WTC11 (cell line): ENCODE measurements at places on chromosomes 4 and X. TPM values are rescaled to one million over a fixed set of nuclear protein-coding genes. Genes with fewer than 3 reads are reported as not detected.

DNA sequence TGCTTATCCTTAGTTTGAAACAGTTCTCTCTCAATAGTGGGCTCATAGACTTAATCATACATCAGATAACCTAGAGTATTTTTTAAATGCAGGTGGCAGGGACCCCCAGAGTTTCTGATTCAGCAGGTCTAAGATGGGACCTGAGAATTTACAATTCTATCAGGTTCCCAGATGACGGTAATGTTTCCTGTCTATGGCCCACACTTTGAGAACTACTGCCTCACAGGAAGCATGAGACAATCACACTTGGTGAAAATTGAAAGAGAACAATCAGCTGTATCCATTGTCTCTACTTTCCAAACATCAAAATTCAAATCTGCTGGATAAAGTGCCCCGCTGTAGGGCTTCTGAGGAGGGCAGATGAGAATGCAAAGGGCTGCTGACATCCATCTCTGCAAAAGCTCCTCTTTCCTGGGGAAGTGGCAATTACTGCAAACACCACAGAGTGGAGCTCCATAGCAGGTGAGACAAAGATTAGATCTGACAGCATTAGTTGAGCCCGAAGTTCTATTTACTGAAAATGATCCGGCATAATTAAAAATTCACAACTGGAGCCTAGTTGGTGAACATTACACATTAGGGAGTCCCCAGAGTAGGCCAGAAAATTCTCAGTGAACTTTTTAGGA, 187.8 kb upstream of the MBNL3 start:
- no peak overlapping the region for H3K4me3 ChIP-seq
- DNase-seq = no peak
- peaks cover 52% of the 10 kb centered on the region for H3K27me3 ChIP-seq

DNA sequence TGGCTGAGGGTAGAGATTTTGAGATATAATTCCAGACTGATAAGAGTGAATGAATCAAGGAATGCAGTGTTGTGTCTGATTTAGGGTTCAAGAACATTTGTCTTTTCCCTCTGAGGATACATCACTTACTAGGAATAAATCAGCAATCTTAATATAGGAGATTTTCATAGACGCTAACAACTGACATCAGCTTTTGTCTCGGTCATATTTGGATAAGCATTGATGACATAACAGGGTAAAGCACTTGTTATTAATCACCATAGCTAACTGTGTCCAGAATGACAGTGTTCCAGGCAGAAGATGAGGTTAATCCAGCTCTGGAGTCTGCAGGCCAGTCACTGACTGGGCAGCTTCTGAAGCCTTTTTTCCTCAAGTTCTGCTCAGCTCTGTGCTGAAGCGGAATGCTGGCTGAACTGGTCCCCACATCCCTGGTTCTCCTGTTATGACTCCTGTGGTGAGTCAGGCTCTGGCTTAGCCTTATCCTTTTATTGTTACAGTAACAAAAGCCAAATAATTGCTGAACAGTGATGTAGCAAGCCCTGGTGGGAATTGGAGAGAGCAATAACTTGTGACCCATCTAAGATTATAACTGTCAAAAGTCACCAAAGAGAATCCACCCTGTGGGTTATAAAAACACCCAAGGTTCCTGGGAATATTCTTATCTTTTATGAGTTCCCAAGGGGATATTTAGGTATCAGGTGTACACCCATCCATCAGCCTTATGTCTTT, 41.8 kb downstream of the FNIP2 start:
- H3K27ac ChIP-seq = 0 out of 2 replicates have a peak overlapping the region, but pooled peaks have one; percentile 12
- H3K4me1 ChIP-seq = peaks cover 24% of the 10 kb centered on the region
- no peaks in the 10 kb centered on the region for H3K36me3 ChIP-seq
- H3K27me3 ChIP-seq = no peaks in the 10 kb centered on the region
- no peak for DNase-seq

DNA sequence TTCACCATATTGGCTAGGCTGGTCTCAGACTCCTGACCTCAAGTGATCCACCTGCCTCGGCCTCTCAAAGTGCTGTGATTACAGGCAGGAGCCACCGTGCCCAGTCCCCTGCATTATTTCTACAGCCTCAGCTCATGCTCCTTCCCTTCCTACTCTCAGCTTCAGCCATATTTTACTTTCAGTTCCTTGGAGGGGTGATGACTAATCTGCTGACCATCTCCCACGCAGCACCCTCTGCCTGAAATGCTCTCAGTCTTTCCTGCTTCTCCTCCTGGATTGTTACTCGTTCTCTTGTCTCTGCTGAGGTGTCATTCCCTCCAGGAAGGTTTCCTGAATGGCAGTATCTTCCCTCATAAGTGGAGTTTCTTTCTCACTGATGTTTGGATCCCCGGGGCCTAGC, 63.3 kb downstream of the MOSPD2 start:
- H3K4me3 ChIP-seq = no peak overlapping the region
- DNase-seq = no peak
- no peaks in the 10 kb centered on the region for H3K27me3 ChIP-seq
- H3K27ac ChIP-seq = no peak overlapping the region
- H3K4me1 ChIP-seq = peaks cover 6% of the 10 kb centered on the region
- H3K36me3 ChIP-seq = no peaks in the 10 kb centered on the region

DNA sequence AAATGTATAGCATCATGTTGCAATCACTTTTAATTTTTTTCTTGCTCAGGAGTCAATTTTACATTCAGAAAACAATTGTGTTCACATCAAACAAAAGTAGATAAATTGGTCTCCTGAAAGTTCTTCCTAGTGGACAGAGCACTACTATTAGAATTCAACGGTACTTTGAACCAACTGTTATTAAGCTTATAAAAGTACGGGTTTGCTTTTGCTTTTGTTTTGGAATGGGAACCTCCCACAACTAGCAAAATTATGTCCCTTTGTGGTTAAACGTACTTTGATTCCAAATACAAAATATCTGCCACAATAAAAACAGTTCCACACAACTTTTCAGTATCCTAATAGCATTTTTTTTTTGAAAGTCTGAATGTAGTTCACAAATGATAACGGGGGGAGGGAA, 8.6 kb upstream of the MAPK10 start:
- no peak for DNase-seq
- H3K27ac ChIP-seq = no peak overlapping the region
- H3K4me3 ChIP-seq = no peak overlapping the region
- no peaks in the 10 kb centered on the region for H3K27me3 ChIP-seq
- H3K36me3 ChIP-seq = peaks cover 23% of the 10 kb centered on the region
- H3K4me1 ChIP-seq = peaks cover 11% of the 10 kb centered on the region

GRCh38 chr4:54155936-54156335, 56.0 kb downstream of the GSX2 start:
- H3K4me1 ChIP-seq = no peaks in the 10 kb centered on the region
- H3K27me3 ChIP-seq = no peaks in the 10 kb centered on the region; the same call in 1 of the 2 replicates
- no peak for DNase-seq
- 0 out of 2 replicates have a peak, but pooled peaks cover 6% of the 10 kb centered on the region for H3K36me3 ChIP-seq
- no peak overlapping the region for H3K27ac ChIP-seq

- H3K36me3 ChIP-seq = no peaks in the 10 kb centered on the region
- no peak overlapping the region for H3K27ac ChIP-seq
- H3K27me3 ChIP-seq = no peaks in the 10 kb centered on the region
- no peak overlapping the region for H3K4me3 ChIP-seq
- peaks cover 6% of the 10 kb centered on the region for H3K4me1 ChIP-seq
These were observed 65.6 kb downstream of the BANK1 start for GRCh38 chr4:101856149-101856548.

DNA sequence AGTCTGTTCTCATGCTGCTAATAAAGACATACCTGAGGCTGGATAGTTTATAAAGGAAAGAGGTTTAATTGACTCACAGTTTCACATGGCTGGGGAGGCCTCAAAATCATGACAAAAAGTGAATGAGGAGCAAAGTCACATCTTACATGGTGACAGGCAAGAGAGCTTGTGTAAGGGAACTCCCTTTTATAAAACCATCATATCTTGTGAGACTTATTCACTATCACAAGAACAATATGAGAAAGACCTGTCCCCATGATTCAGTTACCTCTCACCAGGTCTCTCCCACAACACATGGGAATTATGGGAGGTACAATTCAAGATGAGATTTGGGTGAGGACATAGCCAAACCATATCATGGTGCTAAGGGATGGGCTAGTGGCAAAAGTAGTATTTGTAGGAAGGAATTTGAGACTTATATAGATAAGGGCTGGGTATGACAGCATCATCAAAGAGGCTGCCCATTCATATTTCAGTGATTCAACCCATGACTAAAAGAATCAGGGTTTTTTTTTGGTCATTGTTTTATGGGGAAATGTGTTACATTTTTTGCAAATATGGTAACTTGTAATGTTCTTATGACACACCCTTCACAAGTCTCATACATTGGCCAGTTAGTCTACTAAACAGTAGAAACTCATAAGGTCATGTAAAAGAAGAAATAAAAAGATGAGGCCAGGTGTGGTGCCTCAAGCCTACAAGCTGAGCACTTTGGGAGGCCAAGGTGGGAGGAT, 34.7 kb downstream of the NUP62CL start:
- H3K4me1 ChIP-seq = peaks cover 3% of the 10 kb centered on the region; the same call in 1 of the 2 replicates
- H3K27me3 ChIP-seq = no peaks in the 10 kb centered on the region; the same call in 1 of the 2 replicates
- H3K36me3 ChIP-seq = no peaks in the 10 kb centered on the region
- H3K27ac ChIP-seq = no peak overlapping the region

GRCh38 chrX:145735036-145735435, 82.6 kb upstream of the SLITRK2 start:
- no peak for DNase-seq
- no peak overlapping the region for H3K4me3 ChIP-seq
- H3K4me1 ChIP-seq = no peaks in the 10 kb centered on the region
- peaks cover 3% of the 10 kb centered on the region for H3K27me3 ChIP-seq
- peaks cover 24% of the 10 kb centered on the region for H3K36me3 ChIP-seq

- no peaks in the 10 kb centered on the region for H3K4me1 ChIP-seq
- no peaks in the 10 kb centered on the region for H3K27me3 ChIP-seq
- no peak overlapping the region for H3K4me3 ChIP-seq
- DNase-seq = no peak
- H3K36me3 ChIP-seq = no peaks in the 10 kb centered on the region
These were observed 57.3 kb upstream of the FSTL5 start for GRCh38 chr4:162221148-162221547.

DNA sequence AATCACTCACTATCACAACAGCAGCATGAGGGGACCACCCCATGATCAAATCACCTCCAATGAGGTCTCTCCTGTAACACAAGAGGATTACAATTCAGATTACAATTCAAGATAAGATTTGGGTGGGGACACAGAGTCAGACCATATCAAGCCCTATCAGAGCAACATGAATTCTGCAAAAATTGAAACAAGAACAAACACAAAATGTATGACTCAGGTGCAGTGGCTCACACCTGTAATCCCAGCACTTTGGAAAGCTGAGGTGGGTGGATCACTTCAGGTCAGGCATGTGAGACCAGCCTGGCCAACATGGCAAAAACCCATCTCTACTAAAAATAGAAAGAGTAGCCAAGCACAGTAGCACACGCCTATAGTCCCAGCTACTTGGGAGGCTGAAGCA, 13.4 kb upstream of the HPSE start:
- peaks cover 25% of the 10 kb centered on the region for H3K36me3 ChIP-seq
- no peak overlapping the region for H3K4me3 ChIP-seq
- no peak overlapping the region for H3K27ac ChIP-seq
- DNase-seq = no peak

GRCh38 chr4:145380123-145380522, 101.5 kb upstream of the SMAD1 start:
- peaks cover 11% of the 10 kb centered on the region for H3K36me3 ChIP-seq
- no peaks in the 10 kb centered on the region for H3K4me1 ChIP-seq
- no peaks in the 10 kb centered on the region for H3K27me3 ChIP-seq
- no peak for DNase-seq

DNA sequence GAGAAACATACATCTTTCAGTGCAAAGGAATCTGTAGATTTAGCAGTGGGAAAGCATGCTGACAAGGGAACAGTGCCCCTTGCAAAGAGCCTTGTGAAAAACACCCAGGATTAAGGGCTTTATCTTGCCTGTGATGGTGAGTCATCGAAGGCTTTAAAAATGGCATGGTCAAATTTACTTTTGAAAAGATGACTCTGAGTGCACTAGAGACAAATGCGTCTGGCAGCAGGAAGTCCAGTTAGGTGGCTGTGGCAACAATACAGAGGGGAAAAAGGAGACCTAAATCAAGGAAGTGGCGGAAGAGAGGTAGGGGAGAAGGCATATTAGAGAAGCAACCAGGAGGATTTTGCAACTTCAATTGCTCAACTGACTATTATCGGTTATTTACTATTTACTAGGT, 472.6 kb upstream of the CPEB2 start:
- H3K4me1 ChIP-seq = peaks cover 21% of the 10 kb centered on the region
- no peak for DNase-seq
- no peaks in the 10 kb centered on the region for H3K36me3 ChIP-seq
- H3K27ac ChIP-seq = peak overlapping the region; percentile 57
- H3K27me3 ChIP-seq = peaks cover 2% of the 10 kb centered on the region; the same call in 1 of the 2 replicates

GRCh38 chrX:83860846-83861245, at the start of gene CYLC1:
TSS of gene CYLC1 (plus strand) at chrX:83861146. CDS start at chrX:83861183, 37 bp downstream.
- no peaks in the 10 kb centered on the region for H3K36me3 ChIP-seq
- no peak within 1 kb of the TSS for H3K4me3 ChIP-seq
- DNase-seq = no peak
- H3K27ac ChIP-seq = no peak within 1 kb of the TSS

- peaks cover 11% of the 10 kb centered on the region for H3K4me1 ChIP-seq
- DNase-seq = no peak
- no peak overlapping the region for H3K4me3 ChIP-seq
- peaks cover 24% of the 10 kb centered on the region for H3K36me3 ChIP-seq
- H3K27me3 ChIP-seq = no peaks in the 10 kb centered on the region; the same call in 1 of the 2 replicates
These were observed 21.3 kb downstream of the SPCS3 start for GRCh38 chr4:176340871-176341685.

DNA sequence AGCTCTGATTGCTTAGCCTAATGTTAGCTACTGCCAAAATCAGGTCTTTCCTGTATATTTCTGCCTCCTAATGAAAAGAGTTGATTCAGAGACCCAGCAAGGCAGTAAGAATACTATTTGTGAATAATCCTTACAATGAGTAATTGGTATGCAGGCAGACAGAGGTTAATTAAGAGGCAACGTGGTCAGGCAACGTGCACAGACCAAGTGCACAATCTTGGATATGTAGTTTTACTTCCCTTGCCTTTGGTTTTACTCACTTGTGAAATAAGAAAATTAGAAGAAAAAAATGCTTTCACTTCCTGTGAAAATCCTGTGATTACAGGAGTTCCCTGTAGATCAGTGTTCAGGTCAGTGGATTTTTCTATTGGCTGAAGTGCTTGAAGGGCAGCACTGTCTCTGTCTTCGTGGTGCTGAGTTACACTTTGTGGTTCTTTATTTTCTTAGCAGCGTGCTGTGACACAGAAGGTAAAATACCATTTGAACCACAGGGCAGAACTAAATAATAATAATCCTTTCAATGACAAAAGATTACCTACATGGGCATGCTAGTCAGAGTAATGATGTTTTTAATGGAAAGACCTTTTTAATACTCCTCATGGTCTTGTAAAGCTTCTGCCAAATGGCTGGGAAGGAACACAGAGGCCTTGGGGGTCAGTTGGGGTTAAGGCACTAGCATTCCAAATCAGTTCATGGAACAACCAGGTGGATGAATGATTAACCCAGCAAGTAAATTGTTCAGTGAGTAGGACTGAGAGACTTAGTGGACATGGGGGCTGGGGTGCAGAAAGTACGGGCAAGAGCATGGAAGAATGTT, 430.9 kb downstream of the MAPK10 start:
- H3K27me3 ChIP-seq = no peaks in the 10 kb centered on the region
- no peak for DNase-seq
- H3K4me3 ChIP-seq = peak overlapping the region; percentile 8
- H3K4me1 ChIP-seq = peaks cover 54% of the 10 kb centered on the region

- peaks cover 10% of the 10 kb centered on the region for H3K36me3 ChIP-seq
- no peak overlapping the region for H3K27ac ChIP-seq
- no peaks in the 10 kb centered on the region for H3K27me3 ChIP-seq
- H3K4me3 ChIP-seq = no peak overlapping the region
- DNase-seq = no peak
These were observed 902.5 kb downstream of the FAM133A start for GRCh38 chrX:94576367-94577004.

Gene POF1B
- 0.09 to 0.23 TPM in 2 of 3 replicates, not detected in the other for total RNA-seq

Gene RS1
- 0.07 TPM in 1 of 3 replicates, not detected in the others for total RNA-seq

Gene CHIC1
- 9.4 to 11.4 TPM (median 10.8 TPM) in 3 replicates for total RNA-seq

Gene PPP1R2C
- not detected in 3 replicates for total RNA-seq
